NCI-H2171 treated with DMSO at 0.1 percent for 48 hours (cell line): ENCODE measurements at places on chromosomes 5 and 9.

DNA sequence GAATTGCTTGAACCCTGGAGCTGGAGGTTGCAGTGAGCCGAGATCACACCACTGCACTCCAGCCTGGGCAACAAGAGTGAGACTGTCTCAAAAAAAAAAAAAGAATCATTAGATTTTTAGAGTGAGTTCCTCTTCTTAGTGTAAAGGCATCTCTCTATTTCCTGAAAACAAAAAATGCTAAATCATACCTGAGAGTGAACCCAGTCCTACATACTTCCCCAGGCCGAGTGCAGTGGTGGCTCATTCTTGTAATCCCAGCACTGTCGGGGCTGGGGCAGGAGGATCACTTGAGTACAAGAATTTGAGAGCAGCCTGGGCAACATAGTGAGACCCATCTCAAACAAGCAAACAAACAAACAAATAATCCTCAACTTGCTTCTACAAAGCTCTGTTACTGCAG is 38.2 kb upstream of the LPAR1 start:
- DNase-seq = no peak

DNA sequence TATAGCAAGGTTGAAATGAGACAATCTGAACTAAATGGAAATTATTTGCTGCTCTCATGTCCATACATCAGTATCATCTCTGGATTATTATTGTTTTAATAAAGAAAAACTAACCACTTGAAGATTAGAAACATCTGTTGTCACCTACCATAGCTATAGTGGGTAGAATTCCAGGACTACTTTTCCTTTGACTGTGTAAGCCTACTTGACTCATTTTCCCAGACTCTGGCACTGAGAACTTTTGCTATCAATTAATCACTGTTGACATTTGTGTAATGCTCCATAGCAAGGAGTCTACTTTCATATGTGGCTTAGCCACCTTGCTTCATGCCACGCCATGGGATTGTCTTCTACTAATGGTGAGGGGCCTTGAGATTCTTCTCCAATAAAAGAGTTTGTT is 59.9 kb upstream of the ARRDC3 start:
- DNase-seq = no peak

- DNase-seq = no peak
These were observed 37.8 kb upstream of the NDFIP1 start for GRCh38 chr5:142070734-142071133.

DNA sequence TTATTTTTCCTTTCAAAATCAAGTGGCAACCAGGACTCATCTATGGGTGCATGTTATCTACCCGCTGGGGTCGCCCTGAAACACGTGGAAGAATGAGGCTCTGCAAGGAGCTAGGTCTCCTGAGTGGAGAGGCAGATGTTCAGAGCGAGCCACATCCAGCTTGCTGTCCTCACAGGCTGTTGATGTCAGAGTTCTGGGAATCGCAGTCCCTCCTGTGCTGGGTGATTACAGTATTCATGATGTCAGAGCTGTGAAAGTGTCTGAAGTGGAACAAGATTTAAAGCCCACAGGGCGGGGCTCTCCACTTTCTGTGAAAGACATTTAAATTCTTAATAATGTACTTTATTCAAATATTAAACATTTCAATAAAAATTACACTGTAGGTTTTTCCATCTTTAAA is 24.4 kb upstream of the LMX1B start:
- DNase-seq = no peak

- no peak for DNase-seq
These were observed 11.1 kb downstream of the TTC39B start for GRCh38 chr9:15295761-15296405.
